ENCODE measurements at places on chromosomes 12 and 14.
A peak's percentile ranks its signal among the peaks of the same experiment; 100 is the strongest.

- DNase-seq: peak; percentile 37
Observed at GRCh38 chr12:19130224-19131024, 891 bp downstream of the PLEKHA5 start.

GRCh38 chr14:76964695-76965094 lies 63.8 kb downstream of the IRF2BPL start:
- DNase-seq: no peak

GRCh38 chr12:11826574-11826973 lies 177.1 kb downstream of the ETV6 start:
- DNase-seq: no peak

DNA sequence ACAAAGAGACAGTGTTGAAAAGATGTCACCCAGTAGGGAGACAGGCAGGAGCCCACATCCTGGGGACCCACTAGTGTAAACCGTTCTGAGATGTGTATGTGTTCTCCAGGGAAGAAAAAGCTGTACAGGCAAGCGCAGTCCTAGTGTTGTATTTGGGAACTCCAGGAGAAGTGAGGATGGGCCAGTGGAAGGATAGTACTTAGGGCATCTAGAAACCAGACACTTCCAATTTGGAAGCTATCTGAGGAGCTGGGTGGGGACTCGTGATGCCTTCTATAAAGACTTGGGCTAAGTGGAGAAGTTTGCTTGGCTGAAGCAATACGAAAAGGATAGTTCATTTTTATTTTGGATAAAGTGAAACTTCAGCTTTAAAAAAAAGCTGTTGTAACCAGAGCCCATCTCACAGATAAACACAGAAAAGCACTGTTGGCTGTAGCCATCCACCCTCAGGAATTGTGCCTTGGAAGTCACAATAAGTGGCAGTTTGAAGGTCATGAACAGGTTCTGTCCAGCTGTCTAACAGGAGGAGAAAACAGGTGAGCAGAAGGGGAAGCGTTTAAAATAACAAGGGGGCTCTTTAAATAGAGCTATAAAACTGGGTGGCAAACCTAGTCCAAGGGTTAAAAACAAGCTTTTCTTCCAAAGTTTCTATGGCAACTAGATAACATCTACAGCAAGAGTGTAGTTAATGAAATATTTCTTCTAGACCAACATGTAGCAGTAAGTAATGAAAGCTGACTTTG lies 108.0 kb upstream of the ARHGAP5 start:
- DNase-seq: no peak

- no peak for DNase-seq
Observed at GRCh38 chr14:22375321-22375930, 213.6 kb downstream of the DAD1 start.

GRCh38 chr12:43824207-43824775 lies 11.6 kb upstream of the TMEM117 start:
- DNase-seq: no peak

DNA sequence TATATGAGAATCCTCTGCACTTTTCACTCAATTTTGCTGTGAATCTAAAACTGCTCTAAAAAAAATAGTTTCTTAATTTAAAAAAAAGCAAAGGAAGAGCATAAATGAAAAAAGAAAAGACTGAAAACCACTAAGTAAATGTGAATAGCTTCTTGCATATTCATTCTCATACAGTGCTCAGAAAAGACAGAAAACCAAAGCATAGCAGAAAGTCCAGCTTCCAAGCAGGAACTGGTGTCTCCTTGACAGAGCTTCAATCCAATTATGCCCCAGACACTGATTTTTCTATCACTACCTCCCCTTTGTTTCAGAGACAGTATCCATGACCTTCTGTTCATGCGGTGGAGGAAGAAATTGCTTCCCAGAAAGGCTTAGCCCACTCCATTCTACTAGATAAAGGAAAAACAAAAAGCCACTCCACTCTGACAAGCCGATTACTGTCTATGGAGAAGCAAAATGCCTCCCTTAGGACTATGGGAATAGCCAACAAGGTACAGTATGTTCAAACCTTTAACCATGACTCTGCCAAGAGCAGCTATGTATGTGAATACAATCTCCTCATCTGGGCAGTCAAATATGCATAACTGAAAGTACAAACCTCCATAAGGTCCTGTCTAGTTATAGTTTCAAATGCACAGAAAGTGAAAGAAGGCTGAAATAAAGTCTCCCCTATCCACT lies 40.6 kb downstream of the ATF7 start:
- DNase-seq: no peak

- DNase-seq: no peak
Observed at GRCh38 chr12:2999265-2999841, 40.2 kb downstream of the TEAD4 start.

GRCh38 chr12:31343139-31343538 lies 17.2 kb upstream of the SINHCAF start:
- DNase-seq: no peak

DNA sequence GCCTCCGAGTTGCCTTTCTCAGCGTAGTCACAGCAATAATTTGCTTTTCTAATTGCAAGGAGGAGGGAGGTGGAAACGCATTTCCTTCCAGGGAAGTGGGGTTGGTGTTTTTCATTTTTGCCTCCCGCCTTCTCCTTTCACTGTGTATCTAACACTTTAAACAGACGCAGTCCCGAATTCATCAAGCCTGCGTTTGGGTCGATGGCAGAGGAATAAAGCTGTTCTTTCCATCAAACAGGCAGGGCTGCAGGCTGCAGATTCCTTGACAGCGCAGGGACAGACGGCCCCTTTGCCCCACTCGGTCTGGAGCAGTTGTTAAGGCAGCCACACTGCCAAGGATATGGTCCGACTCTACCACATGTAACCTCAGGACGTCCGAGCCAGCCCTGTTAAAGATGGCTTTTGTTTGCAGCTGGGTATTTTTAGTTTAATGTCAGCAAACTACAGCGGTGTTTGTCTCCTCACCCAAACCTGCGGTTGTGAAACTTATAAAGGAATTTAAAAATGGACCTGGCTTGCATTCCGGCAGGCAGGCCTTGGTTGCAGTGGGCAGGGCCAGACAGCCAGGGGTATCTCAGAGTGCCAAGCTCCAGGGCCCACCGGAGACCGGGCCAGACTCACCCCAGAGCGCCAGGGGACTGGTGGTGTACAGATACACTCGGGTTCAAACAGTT lies 2.1 kb downstream of the CHST11 start:
- peak; percentile 22 for DNase-seq

DNA sequence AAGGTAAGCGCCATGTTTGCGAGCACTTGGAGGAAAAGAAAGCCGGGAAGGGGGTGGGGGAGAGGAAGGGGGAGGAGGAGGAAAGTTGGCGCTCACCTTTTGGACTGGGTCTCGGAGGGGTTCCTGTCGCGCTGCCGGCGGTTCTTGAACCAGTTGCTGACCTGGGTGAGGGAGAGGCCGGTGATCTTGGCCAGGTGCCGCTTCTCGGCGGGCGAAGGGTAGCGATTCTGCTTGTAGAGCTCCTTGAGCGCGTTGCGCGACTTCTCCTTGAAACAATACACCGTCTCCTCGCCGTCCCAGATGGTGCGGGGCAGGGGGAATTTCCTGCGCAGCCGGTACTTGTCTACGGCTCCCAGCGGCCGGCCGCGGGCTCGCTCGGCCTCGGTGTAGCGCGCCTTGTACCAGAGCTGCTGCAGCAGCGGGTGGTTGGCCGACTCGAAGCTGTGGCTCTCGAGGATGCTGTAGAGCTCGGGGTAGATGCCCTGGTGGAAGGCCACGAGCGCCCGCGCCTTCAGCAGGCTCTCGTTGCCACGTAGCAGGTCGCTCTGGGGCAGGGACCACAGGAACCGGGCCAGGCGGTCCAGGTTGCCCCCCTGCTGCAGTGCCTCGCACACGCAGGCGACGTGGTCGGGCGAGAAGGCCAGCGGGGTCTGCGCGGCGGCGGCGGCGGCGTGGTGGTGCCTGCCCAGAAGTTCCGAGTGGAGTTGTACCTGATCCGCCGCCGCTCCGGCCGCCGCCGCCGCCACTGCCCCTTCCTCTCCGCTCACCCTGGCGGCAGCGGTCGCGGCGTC lies 840 bp downstream of the SIX4 start:
- DNase-seq: peak; percentile 21

GRCh38 chr14:20667957-20668356 lies 16.4 kb upstream of the RNASE4 start:
- no peak for DNase-seq

GRCh38 chr14:62002642-62003041 lies 240.4 kb downstream of the SNAPC1 start:
- DNase-seq: no peak
